ENCODE measurements at places on chromosomes 16 and 17.

- DNase-seq = peak; percentile 70
These were observed 805 bp upstream of the C16orf95 start for GRCh38 chr16:87317750-87318644.

DNA sequence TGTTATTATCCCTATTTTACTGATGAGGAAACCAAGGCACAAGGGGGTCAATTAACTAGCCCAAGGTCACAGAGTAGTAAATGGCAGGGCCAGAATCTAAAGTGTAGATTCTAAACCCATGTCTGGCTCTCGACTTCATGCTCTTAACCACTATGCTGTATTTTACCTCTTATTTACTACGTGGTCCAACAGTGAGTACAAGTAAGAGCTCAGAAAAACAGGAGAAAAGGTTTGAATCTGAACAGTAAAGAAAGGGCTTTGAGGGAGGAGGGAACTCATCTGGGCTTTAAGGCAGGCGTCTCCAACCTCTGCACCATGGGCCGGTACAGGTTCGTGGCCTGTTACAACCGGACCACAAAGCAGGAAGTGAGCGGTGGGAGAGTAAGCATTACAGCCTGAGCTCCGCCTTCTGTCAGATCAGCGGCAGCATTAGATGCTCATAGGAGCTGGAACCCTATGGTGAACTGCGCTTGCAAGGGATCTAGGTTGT lies 62.9 kb downstream of the SMURF2 start:
- DNase-seq = no peak

GRCh38 chr17:78653382-78653781 lies 76.2 kb upstream of the DNAH17 start:
- DNase-seq = no peak

GRCh38 chr17:47257651-47258339 lies 4.2 kb downstream of the ITGB3 start:
- DNase-seq = no peak

DNA sequence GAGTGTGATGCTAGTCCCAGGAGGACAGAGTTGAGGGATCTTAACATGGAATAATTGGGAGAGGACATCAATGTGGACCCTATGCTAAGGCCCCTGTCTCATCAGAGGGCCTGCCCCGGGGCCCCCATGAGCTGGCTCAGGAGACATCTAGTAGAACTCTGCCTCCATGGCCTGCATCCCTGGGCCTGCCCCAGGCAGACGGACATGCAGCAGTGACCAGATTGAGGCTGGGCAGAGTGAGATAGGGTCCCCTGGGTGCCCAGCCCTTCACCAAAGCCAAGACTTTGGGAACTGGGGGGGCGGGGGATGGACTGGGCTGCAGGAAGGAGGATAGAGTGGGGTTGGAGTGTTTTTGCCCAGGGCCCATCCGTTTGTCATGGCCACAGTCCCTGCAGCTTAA lies 115.2 kb downstream of the CCDC182 start:
- no peak for DNase-seq

- DNase-seq = no peak
These were observed 5.2 kb downstream of the RND2 start for GRCh38 chr17:43030137-43030767.

GRCh38 chr17:78819806-78820792 lies 20.5 kb downstream of the USP36 start:
- DNase-seq = no peak

DNA sequence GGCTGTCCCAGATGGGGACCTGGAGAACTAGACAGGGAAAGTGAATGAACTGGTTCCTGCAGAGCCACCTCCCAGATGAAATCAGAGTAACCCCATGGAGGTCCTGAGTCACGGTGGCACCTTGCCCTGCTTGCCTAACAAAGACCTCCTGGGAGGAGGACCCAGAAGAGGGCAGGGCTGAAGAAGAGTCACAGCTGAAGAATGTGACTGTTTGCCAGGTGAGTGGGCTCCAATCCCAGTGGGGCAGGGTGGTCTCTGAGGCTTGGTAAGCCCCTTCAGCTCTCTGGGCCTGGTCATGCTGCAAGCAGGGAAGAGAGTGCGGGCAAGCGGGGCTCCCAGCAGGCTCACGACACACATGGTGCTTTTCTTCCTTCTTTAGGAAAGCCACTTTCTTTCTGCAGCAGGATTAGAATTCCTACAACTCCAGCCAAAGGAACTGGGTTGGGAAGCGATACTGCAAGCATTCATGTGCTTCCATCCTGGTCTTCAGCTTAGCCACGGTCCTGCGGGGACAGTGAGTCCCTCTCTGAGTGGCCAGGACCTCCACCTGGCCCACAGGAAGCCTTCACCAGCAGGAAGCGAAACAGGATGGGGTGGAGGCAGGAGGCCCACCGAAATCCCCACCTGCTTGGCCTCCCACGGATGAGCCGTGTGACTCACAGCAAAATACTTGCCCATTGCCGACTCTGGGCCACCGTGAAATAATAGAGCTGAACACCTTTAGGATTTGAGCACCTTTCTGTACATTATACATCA lies 4.3 kb downstream of the C16orf74 start:
- DNase-seq = no peak

DNA sequence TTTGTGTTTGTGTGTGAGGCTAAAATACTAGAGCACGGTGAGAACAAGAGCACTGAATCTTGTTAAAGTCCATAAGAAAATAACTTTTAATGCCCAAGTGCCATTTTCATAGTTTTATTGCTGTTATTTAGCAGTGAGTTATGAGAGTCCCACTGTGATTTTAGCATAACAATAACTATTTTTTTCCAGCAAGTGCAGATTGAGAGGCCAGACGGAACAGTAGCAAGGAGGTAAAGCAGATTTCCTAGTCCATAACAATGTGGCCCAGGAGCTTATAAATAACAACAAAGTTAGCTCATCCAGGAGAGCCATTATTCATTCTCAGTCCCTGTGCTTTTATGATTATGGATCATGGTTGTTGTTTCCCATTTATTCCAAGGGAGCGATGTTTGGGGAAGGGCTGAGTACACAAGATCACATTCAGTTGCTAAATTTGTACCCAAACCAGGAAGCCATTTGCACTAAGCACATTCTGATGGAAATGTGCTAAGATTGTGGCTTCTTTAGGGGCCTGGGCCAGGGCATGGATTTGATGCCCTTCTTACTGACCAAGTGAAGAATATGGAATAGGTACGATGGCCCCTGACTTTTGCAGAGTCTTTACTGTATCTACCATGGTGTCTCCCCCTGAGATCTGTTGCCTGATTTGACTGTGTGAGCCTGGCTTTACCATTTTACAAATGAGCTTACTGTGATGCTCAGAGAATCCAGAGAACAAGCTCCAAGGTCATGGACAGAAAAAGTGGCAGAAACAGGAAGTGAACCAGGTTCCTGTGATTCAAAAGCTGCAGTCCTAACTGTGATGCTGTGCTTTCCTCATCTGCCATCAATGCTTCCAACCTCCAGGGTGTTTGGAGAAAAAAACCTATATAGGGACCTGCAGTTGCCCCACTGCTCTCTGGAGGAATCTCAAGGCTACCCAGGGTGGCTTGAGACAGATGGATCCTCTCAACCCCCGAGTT lies 204.7 kb upstream of the HSBP1 start:
- no peak for DNase-seq

DNA sequence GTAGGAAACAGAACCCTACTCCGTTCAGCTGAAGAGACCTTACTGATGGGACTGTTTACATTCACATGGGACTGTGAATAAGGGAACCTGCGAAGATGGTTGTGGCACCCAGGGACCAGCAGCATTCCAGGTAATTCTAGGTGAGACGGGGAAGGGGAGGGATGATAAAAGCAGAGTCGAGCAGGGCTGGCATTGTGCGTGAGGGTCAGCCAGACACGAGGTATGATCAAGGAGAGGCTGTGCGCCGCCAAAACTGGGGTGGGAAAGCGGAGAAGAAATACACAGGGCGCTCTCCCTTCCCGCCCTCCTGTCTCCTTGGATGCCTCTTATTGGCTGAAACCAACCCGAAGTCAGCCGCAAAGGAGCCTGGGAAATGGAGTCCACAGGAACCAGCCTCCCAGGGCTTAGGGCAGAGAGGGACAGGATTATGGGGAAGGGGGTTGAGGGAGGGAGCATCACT lies 38.4 kb upstream of the CSNK2A2 start:
- peak; percentile 61 for DNase-seq

- no peak for DNase-seq
These were observed 405.0 kb downstream of the WWOX start for GRCh38 chr16:78504401-78504851.

- no peak for DNase-seq
These were observed 15.4 kb downstream of the COX6A2 start for GRCh38 chr16:31412750-31413149.

GRCh38 chr16:19715566-19715965 lies 2.5 kb downstream of the KNOP1 start:
- DNase-seq = no peak

DNA sequence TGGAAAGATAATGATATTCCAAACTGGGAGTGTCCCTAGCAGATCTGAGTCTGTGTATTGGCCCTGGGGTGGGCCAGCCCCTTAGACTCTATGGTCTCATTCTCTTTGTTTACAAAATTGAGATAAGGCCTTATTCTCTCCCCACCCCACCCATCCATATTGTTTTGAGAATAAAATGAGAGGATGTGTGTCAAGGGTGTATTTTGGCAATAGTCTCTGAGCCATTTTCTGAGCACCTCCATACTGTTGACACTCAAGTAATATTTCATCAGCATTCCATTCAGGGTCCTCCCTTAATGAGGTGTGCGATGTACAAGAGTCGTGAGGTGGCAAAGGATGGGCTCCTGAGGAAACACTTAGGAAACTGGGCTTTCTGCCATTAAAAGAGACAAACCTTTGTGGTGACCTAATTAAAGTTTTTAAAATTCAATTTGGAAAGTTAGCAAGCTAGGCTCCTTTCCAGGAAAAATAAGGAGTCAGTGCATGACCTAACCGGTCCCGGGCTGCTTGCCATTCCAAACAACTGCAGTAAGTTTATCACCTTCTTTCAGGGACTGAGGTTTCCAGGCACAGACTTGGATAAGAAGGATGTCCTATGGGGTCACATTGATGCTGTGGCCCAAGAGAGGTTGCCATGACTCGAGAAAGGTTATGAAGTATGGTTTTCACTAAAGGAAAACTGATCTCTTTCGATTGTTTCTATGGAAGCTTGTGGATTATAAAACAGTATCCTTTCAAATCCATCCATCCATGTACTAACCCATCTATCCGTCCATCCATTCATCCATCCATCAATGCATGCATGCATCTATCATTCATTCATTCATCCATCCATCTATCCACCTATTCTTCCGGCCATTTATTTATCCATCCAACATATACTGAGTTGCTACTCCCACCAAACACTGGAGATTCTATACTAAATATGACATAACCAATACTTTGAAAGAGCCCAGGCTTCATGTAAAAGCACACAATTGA lies 443.3 kb downstream of the UTP18 start:
- no peak for DNase-seq

- no peak for DNase-seq
These were observed 6.7 kb upstream of the TLCD3A start for GRCh38 chr17:725746-726145.

- no peak for DNase-seq
These were observed 240.5 kb downstream of the SEC14L1 start for GRCh38 chr17:77381185-77381700.

- DNase-seq = peak; percentile 75
These were observed 9.4 kb upstream of the ENGASE start for GRCh38 chr17:79065105-79065670.

GRCh38 chr17:80475910-80476876 lies at the start of gene NPTX1:
NPTX1 (minus strand) TSS chr17:80476607; CDS start chr17:80476446, 161 bp downstream.
- no peak for DNase-seq

DNA sequence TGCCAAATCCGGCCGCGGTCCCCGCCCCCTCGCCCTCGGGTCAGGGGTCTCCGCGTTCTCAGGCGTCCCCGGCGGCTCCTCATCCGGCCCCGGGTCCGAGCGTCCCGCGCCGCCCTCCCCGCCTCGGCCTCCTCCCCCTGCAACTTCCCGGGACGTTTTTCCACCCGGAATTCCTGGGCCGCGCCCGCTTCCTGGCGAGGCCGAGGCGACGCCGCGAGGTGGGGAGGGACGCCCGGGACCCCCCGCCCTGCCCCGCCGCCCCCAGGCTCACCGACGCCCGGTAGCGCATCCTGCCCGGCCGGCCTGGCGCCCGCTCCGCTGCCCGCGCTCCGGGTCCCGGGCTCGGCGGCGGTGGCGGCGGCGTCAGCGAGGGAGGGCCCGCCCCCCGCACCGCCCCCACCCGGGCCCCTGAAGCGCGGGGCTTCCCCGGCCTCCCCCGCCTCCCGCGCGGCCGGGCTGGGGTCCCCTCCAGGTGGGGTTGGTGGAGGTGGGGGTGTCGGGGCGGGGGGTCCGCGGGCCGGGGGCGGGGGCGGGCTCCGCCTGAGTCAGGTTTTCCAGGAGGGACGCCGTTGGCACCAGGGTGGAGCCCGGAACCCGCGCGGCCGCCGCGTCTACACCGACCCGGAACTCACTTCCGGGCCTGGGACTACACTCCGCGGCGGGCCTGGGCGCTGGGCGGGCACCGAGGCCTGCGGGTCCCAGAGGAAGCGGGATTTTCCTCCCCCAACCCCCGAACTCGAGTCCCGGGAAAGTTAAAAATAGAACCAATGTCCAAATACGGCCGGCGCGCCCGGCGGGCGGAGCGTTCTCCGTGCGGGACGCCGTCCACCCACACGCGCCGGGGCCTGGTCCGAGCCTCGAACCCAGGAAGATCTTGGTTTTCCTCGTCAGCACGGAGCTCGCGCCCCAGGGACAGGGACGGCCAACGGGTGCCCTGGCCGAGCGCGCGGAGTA lies 6.8 kb downstream of the MYO1C start:
- DNase-seq = peak; percentile 84

- no peak for DNase-seq
These were observed 93.9 kb downstream of the ENGASE start for GRCh38 chr17:79168486-79169055.

- no peak for DNase-seq
These were observed 26.3 kb downstream of the CNTNAP1 start for GRCh38 chr17:42708588-42708987.

DNA sequence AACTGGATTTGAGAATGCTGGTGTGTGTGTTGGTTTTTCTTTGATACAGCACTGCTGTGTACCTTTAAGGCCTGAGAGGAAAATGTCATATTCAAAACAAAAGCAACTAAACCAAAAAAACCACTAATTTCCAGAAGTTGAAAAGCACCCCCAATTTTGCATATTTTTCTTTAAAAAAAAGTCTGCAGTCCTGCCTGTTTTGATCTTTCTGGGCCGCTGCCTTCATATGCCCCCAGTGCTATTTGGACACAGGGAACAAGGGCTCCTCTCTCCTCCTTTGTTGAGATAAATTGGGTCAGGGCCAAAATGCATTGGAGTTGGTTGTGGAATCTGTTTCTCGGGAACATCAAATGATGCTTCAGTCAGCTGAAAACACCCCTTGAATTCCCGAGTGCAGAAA lies 26.9 kb downstream of the GPT2 start:
- no peak for DNase-seq

All from left colon (tissue), 2 donors.